ENCODE measurements at places on chromosomes 7 and 10.

GRCh38 chr10:71946700-71947099, 17.5 kb upstream of the CHST3 start:
- no peak for DNase-seq

GRCh38 chr10:98458809-98459784, 12.4 kb upstream of the HPS1 start:
- no peak for DNase-seq

GRCh38 chr7:158001621-158002320, 585.9 kb downstream of the PTPRN2 start:
- DNase-seq, result no peak

- no peak for DNase-seq
Observed at GRCh38 chr7:5177060-5177459, 13.0 kb upstream of the WIPI2 start.

DNA sequence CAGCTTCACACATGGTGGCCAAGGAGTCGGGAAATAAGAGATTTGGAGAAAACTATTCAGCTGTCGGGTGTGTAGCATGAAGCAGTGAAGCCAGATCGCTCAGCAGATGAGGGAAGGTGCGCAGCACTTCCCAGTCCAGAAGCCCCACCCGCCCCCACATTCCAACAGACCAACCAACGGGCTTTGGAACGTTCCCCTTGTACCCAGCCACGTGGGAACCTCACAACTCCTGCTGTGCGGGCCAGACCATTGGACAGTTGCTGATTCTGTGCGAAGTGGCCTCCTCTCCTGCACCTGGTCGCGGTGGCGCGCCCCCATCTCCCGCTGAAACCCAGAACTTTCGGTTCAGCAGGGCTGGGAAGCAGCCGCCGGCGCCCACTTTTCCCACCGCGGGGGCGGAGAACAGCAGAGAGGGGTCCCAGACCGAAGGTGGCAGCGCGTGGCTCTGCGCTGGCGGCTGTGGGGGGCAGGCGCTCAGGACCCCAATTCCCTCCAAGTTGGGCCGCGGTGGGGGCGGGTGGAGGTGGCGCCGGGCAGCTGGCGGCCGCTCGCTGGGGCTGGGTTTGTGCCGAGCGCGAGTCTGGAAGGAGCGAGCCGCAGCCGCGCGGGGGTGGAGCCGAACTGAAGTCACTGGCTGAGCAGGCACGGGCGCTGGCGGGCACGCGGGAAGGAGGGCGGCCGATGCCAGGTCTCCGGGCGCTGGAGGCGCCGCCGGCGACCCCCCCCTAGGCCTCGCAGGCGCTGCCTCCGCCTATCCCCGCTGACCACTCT, 1301.5 kb upstream of the SORCS1 start:
- DNase-seq, result no peak

GRCh38 chr7:5349005-5349380, 66.2 kb downstream of the SLC29A4 start:
- DNase-seq, result no peak

GRCh38 chr7:130721486-130722277, 12.3 kb downstream of the KLF14 start:
- no peak for DNase-seq

- no peak for DNase-seq
Observed at GRCh38 chr7:16657656-16658279, 11.8 kb downstream of the BZW2 start.

DNA sequence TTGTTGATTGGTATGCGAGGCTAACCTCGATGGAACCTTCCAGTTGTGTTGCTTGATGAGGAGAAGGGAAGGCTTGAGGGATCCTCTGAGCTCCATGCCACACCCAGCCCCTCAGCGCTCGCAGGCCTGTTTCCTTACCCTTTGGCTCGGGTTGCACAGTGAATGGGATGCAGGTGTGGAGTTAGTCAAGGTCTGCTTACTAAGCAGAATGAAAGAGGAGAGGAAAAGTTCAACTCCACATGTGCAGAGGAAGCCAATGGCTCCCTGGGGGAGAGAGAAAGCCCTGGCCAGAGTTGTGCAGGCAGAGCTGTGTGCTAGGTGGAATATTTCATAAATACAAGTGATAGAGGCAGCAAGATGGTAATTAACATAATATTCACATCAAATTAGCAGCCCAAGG, 85.5 kb downstream of the JCAD start:
- no peak for DNase-seq

DNA sequence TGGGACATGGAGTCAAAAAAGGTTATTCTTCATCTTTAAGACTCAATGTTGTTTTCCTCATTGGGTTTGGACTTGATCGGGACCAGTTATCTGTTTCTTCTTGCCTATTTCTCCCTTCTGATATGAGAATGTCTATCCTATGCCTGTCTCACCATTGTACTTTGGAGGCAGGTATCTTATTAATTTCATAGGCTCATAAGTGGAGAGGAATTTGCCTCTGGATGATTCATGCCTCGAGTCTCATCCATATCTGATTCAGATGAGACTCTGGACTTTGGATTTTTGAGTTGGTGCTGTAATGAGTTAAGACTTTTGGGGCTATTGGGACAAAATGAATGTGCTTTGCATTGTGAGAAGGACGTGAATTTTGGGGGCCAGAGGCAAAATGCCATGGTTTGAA, 36.2 kb upstream of the CCDC7 start:
- no peak for DNase-seq

DNA sequence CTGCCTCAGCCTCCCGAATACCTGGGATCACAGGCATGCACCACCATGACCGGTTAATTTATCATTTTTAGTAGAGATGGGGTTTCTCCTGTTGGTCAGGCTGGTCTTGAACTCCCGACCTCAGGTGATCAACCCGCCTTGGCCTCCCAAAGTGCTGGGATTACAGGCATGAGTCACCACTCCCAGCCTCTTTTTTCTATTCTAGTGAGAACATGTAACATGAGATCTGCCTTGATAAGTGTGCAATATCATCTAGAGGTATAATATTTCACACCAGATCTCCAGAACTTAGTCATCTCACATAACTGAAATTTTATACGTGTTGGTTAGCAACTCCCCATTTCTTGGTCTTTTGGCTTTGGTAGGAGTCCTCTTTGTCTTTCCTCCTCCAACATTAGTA, 656.9 kb downstream of the CNTNAP2 start:
- DNase-seq, result no peak

- DNase-seq, result no peak
Observed at GRCh38 chr10:112741830-112742402, 208.1 kb upstream of the TCF7L2 start.

DNA sequence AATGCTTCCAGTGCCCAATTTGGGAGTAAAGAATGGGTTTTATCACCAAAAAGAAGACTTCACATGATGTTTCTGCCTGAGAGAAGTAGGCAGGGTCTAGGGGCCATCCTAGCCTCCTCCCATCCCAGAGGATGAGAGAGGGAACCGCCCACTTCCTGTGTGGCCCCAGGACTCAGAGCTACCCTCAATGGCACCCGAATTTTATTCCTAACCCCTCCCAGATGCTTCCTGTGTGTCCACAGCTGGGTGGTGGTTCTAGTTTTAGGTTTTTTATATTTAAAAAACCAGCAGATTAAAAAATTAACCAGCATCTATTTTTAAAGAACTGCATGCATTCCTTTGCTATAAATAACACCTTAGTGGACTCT, 583.5 kb downstream of the PTPRN2 start:
- DNase-seq, result no peak

GRCh38 chr7:116986611-116987565, 33.6 kb downstream of the ST7 start:
- no peak for DNase-seq

DNA sequence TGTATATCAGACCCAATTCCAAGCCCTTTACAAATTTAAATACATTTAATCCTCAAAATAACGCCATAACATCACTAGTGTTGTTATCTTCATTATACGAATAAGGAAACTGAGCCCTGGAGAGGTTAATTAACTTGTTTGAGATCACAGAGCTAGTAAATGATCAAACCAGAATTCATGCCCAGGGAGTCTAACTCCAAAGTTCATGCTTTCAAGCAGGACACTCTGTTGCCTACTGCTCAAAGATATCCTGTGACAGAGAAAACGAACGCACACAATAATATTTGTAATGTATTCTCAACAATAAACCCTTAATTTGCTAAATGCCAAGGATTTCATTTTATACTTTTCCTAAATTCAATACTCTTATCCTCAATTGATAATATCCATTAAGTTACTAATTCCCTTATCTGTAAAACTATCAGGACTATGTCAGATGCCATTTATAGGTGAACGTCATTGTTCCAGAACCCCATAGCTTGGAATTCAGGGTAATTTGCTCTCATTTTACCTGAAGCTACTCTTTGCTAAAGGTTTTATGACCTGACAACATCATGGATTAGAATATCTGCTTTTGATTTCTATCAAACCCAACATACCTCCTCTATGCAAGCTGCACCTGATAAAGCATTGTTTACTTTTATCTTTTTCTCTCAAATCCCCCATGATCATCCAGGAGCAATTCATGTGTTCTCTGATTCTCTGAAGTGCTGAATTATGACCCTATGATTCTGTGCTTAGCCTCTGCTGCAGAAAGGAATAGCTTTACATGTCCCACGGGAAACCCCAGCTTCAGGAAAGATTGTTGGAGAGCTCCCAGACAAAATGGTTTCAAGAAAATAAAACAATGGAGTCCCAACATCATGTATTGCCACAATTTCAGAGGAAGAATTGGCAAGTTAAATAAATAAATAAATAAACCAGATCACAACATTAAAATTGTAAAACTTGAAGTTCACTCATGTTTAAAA, 150.2 kb upstream of the CDK1 start:
- no peak for DNase-seq
